Body of pancreas (tissue), 4 donors: ENCODE measurements at places on chromosomes 12 and 14.
A peak's percentile ranks its signal among the peaks of the same experiment; 100 is the strongest.

- no peak overlapping the region for H3K27ac ChIP-seq
- H3K27me3 ChIP-seq = no peaks in the 10 kb centered on the region
- H3K36me3 ChIP-seq = no peaks in the 10 kb centered on the region
- no peak overlapping the region for H3K4me3 ChIP-seq
- no peaks in the 10 kb centered on the region for H3K4me1 ChIP-seq
These were observed 517.4 kb downstream of the DIO2 start for GRCh38 chr14:79693935-79694334.

DNA sequence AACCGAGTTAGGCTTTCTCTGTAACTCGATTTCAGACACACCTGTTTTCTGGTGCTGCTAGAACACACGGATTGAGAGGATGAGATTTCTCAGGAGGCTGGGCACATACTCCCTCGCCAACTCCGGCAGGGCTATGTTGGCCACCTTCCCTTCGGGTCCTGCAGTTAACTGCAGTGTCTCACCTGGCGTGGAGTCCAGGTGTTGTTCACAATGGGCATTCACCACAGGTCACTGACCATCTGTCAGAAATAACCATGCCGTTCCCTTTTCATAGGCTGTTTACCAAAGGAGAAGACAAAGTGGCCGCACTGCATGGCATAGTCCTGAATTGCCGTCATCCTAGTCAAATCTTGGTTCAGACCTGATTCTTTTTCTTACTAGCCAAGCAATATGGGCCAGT is 5.5 kb upstream of the KCNH3 start:
- H3K27me3 ChIP-seq = no peaks in the 10 kb centered on the region
- H3K4me3 ChIP-seq = no peak overlapping the region
- peak; percentile 30 for DNase-seq
- no peaks in the 10 kb centered on the region for H3K36me3 ChIP-seq
- peaks cover 19% of the 10 kb centered on the region for H3K4me1 ChIP-seq

DNA sequence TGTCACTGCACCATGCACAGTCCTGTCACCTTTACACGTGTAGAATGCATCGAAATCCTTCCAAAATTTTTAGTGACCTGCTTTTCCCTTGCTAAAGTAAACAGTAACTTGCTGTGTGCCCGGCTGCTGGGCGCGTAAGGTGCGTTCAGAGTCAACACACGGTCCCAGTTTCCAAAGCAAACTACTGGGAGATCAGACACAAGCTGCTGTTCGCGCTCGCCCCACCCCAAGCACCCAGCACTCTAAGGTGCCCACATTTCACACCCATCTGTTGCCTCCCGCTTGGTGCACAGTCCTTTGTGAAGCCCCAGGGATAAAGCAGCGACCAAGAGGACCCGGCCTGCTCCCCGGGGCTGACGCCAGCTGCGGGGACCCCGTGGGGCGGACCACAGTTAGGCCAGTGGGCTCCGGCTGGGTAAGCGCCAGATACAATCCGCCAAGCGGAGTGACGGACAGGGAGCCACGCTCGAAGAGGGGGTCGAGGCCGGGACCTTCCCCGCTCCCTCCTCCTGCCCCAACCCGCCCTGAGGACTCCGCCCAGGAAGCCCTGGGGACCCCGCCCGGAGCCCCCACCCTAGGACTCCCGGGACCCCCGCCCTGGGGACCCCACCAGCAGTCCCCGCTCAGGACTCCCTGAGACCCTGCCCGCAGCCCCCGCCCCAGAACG is 633 bp downstream of the STX2 start:
- no peaks in the 10 kb centered on the region for H3K27me3 ChIP-seq
- peak overlapping the region; percentile 61 for H3K27ac ChIP-seq
- peak overlapping the region; percentile 80 for H3K4me3 ChIP-seq
- peaks cover 19% of the 10 kb centered on the region for H3K4me1 ChIP-seq

DNA sequence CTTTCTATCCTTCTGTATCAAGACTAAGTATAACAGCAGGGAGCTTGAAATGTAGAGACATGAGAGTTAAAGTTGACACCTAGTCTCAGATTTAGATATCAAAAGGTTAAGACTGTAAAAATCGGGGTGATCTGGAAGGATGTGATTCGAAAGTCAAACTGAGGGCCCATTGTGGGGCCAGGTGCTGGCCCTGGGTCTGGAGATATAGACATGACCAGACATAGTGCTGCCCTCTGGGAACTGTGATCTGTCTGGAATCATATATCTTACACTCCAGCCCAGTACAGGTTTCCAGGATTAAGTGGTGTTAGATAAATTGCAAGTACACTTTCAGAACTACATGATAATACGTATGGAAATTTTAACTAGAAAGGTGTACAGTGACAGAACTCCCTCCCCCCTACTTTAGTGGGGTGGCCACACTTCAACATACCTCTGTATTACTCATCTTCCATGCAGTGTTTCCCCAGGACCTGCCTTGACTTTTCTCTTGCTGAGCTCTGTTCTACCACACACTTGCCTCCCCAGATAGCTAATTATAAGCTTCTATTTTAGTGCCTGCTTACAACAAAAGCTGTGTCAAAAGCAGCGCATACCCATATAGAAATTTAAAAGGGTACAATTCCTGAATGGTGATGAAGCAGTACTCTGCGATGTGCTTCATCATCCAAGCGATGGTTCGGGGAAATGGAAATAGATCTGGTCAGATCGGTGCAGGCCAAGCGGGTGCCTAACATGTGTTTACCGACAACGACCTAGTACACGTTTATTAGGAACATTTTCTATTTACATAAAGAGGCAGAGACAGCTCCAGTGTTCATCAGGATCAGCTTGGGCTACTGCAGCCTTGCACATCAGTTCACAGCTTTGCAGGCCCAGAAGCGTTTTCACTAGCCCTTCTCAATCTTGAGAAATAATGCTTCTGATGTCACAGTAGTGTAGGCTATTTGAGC is 68.7 kb downstream of the ARF6 start:
- no peaks in the 10 kb centered on the region for H3K27me3 ChIP-seq
- no peaks in the 10 kb centered on the region for H3K36me3 ChIP-seq

DNA sequence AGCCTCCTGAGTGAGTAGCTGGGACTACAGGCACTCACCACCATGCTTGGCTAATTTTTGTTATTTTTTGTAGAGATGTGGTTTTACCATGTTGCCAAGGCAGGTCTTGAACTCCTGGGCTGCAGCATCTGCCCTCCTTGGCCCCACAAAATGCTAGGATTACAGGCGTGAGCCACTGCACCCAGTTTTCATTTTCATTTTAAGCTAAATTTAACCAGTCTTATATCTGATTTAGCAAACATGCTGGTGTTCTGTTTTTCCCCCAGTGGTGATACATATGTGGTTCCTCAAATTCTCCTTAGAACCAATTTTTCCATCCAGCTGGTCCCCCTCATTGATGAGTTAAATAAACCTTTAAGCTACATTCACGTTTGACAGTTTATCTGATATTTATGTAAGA is 43.8 kb upstream of the BICD1 start:
- H3K27ac ChIP-seq = no peak overlapping the region
- no peaks in the 10 kb centered on the region for H3K36me3 ChIP-seq
- H3K4me3 ChIP-seq = no peak overlapping the region
- H3K27me3 ChIP-seq = no peaks in the 10 kb centered on the region
- DNase-seq = no peak

GRCh38 chr14:22512106-22512814 is 76.8 kb downstream of the DAD1 start:
- H3K4me3 ChIP-seq = no peak overlapping the region
- no peaks in the 10 kb centered on the region for H3K27me3 ChIP-seq
- no peak for DNase-seq
- H3K27ac ChIP-seq = no peak overlapping the region
- peaks cover 19% of the 10 kb centered on the region for H3K4me1 ChIP-seq

GRCh38 chr12:17976202-17976601 is 113.8 kb downstream of the RERGL start:
- no peaks in the 10 kb centered on the region for H3K4me1 ChIP-seq
- no peak for DNase-seq
- H3K36me3 ChIP-seq = no peaks in the 10 kb centered on the region
- no peaks in the 10 kb centered on the region for H3K27me3 ChIP-seq

DNA sequence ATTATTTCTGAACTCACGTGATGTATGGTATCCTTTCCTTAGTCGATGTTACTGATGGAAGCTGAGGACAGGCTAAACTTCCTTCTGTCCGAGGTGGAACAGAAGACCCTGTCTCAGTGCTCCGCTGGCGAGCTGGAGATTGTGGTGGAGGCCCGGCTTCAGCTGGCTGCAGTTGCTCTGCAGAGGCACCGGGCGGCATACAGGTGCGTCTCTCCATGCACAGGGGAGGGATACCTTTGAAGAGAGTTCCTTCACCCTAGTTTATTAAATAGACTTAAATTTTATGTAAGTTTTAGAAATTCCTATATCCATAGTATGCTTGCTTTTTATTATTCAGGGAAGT is 186.7 kb upstream of the NEDD1 start:
- peak; percentile 15 for DNase-seq
- no peaks in the 10 kb centered on the region for H3K4me1 ChIP-seq
- H3K36me3 ChIP-seq = no peaks in the 10 kb centered on the region
- no peak overlapping the region for H3K4me3 ChIP-seq

- DNase-seq = peak; percentile 94
- H3K4me1 ChIP-seq = peaks cover 79% of the 10 kb centered on the region
- no peaks in the 10 kb centered on the region for H3K36me3 ChIP-seq
- H3K27ac ChIP-seq = peak overlapping the region; percentile 92
- no peak overlapping the region for H3K4me3 ChIP-seq
These were observed 31.9 kb upstream of the TC2N start for GRCh38 chr14:91899213-91899612.

DNA sequence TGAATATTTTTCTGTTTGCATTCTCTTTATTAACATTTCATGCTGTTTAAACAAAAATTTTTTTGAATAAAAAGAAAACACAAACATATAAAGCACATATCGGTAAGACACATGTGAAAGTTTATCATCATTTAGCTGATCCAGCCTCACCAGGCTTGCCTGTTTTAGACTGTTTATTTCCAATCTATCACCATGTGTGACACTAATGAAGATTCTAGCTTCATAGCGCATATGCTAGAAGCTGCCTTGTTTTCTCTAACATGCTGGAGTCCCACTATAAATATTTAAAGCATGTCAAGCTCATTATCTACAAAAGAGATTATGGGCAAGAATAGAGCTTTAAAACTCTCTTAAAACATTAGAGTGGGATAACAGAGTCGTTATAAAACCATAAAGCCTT is 25.4 kb upstream of the ADAMTS20 start:
- no peaks in the 10 kb centered on the region for H3K36me3 ChIP-seq
- no peak overlapping the region for H3K27ac ChIP-seq
- H3K4me1 ChIP-seq = no peaks in the 10 kb centered on the region

- H3K27me3 ChIP-seq = peaks cover 3% of the 10 kb centered on the region
- H3K27ac ChIP-seq = no peak overlapping the region
- DNase-seq = no peak
These were observed 521.2 kb upstream of the TBX3 start for GRCh38 chr12:115204957-115205754.

GRCh38 chr12:108400481-108400880 is 61.4 kb upstream of the CMKLR1 start:
- no peak overlapping the region for H3K4me3 ChIP-seq
- no peaks in the 10 kb centered on the region for H3K36me3 ChIP-seq
- no peak for DNase-seq
- no peaks in the 10 kb centered on the region for H3K4me1 ChIP-seq

- no peak overlapping the region for H3K4me3 ChIP-seq
- no peak overlapping the region for H3K27ac ChIP-seq
- peaks cover under 1% of the 10 kb centered on the region for H3K4me1 ChIP-seq
- no peak for DNase-seq
These were observed 56.4 kb downstream of the EP400 start for GRCh38 chr12:132006056-132006680.

GRCh38 chr12:96213869-96214268 is 19.7 kb downstream of the ELK3 start:
- H3K27me3 ChIP-seq = no peaks in the 10 kb centered on the region
- peaks cover 7% of the 10 kb centered on the region for H3K4me1 ChIP-seq
- DNase-seq = no peak

DNA sequence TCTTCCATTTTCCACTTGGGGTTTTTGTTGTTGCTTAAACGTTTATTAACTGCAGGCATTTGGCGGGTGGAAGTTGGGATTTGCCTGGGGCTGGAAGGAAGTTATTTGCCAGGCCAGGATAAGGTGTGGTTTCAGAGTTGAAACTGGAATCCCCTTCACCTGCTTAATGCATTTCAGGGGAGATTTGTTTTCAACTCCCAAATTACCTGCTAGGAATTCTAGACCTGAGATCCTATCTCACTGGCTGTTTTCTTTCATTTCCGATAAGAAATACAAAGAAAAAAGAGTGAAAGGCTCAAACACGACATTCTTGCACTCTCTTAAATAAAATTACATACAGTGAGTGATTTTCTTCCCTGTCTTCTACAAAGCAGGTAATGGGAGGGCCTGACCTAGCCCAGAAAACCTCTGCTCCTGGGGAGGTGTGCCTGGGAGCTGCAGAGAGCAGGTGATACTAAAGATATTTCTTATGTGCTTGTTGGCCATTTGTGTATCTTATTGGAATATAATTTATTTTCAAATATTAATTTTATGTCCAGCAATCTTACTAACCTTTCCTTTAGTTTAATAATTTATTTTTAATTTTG is 278.2 kb downstream of the ZFP36L1 start:
- no peak for DNase-seq
- no peaks in the 10 kb centered on the region for H3K36me3 ChIP-seq
- H3K27ac ChIP-seq = no peak overlapping the region
- H3K4me1 ChIP-seq = peaks cover 71% of the 10 kb centered on the region

GRCh38 chr12:46831335-46832129 is 5.7 kb upstream of the SLC38A4 start:
- peak overlapping the region; percentile 30 for H3K4me3 ChIP-seq
- H3K27ac ChIP-seq = no peak overlapping the region
- H3K27me3 ChIP-seq = no peaks in the 10 kb centered on the region
- DNase-seq = peak; percentile 75
- no peaks in the 10 kb centered on the region for H3K36me3 ChIP-seq
- peaks cover 8% of the 10 kb centered on the region for H3K4me1 ChIP-seq

DNA sequence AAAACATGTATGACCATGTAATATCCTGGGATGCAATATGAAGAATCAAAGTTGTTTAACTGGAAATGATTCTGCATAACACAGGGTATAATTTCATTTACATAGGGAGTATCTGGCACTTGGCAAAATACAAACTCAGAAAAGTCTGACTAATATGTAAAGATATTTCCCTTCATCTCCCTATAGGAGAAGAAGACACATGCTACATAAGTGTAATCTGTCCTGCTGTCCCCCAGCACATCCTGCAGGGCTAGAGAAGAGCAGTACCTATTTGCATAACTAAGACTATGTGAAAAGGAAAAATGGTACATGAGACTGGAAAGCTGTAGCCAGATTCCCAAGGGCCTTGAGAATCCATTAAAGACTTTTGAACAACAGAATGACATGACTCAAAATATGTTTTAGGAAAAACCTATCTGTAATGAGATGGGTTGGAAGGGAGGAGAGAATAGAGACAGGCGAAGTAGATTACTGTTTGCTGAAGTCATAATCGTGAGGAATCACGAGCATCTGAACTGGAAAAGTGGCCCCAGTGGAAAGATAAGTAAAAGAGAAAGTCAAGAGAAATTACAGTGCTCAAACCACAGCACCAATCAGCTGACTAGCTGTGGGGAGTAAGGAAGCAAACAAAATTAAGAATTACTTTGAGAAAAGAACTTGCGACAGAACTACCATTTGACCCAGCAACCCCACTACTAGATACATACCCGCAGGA is 155.1 kb upstream of the HMGA2 start:
- DNase-seq = no peak
- no peaks in the 10 kb centered on the region for H3K36me3 ChIP-seq
- no peak overlapping the region for H3K27ac ChIP-seq
- H3K27me3 ChIP-seq = no peaks in the 10 kb centered on the region
- H3K4me3 ChIP-seq = no peak overlapping the region

GRCh38 chr12:117380083-117380482 is 18.7 kb upstream of the NOS1 start:
- no peak for DNase-seq
- no peak overlapping the region for H3K4me3 ChIP-seq
- no peak overlapping the region for H3K27ac ChIP-seq
- H3K4me1 ChIP-seq = no peaks in the 10 kb centered on the region
